ENCODE measurements at places on chromosomes 2 and 18. TPM values are rescaled to one million over a fixed set of nuclear protein-coding genes. Genes with fewer than 3 reads are reported as not detected.

Gene CRYBA2
- not detected for total RNA-seq

Gene DUSP2
- 0.33 TPM for total RNA-seq

Gene MYO3B
- not detected for total RNA-seq

Gene CHRNA1
- total RNA-seq = 11.3 TPM

Gene ACP1
- total RNA-seq = 76.2 TPM

Measured in endothelial cell of umbilical vein (primary cell).